ENCODE measurements at places on chromosomes 5 and 9.

DNA sequence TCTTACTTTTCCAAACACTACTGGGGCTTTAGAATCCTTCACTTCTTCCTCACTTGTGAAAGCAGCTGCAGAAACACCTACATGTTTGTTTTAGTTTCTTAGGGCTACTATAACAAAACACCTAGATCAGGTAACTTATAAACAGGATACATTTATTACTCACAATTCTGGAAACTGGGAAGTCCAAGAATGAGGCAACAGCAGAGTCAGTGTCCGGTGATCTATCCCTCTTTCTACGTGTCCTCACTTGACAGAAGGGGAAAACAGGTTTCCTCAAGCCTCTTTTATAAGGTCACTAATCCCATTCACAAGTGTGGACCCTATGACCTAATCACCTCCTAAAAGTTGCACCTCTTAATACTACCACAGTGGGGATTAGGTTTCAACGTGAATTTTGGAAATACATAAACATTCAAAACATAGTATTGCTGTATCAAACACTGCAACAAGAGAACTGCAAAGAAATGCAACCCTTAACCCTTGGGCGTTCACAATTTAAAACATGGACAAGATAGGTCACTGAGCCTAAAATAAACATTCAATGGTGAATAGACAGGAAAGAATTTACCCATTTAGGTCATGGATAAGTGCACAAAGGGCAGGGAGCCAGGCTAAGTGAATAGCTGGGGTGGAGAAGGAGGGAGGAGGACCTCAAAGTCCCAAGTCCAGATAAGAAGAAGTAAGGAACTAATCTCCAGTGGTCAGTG is 104.3 kb downstream of the PIK3R1 start:
- no peak for DNase-seq

DNA sequence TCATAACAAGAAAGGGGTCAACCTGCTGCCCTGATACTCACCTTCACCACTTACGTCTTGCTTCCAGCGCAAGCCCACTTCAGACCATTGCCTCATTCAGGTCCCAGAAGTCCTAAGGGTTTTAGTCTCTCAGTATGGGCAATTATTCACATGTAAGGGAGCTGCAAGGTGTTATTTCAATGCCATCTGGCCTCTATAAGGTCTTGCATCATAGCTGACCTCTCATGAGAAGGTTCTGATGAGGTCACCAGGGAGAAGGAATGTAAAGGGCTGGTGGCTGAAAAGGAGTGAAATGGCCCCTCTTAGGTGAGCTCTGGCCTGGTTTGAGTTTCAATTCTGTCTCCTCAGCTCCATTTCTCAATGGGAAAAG is 1.5 kb upstream of the MARCHF3 start:
- DNase-seq: no peak

DNA sequence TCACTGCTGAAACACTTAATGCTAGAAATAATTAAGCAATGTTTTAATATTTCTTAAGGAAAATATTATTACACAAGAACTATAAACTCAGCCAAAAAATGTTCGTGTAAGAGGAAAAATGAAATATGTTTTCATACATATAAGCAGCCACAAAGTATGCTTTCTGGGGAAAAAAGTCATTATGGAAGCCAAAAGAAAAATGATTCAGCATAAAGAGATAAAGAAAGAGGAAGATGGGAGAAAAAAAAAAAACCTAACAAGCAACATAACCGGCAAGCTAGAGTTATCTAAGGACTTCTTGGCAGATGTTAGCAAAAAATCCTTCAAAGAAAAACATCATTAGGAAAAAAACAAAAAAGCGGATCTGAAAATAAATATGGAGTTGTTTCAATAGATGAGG is 179.1 kb downstream of the MUSK start:
- no peak for DNase-seq

DNA sequence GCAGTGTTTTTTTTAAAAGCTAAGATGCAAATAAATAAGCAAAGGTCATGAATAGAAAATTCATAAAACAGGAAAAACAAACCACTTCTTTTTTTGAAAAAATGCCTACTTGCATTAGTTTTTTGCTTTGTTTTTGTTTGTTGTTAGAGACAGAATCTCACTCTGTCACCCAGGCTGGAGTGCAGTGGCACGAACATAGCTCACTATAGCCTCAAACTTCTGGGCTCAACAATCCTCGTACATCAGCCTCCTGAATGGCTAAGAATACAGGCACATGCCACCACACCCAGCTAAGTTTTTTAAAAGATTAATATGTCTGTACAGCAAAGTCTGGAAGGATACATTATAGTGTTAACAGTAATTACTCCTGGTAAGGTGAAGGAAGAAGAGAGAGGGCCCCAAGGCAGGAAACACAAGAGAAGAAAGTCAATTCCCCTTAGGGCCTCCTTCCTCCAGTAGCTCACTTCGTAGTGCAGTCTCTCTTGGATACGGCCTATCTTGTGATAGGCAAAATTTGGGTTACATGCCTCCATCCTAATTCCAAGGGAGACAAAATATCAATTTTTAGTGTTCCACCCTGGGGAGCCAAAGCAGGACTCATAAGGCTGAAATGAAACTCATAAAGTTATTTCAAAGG is 15.3 kb downstream of the FAM169A start:
- no peak for DNase-seq

GRCh38 chr5:82754036-82754746 is 323.0 kb downstream of the TMEM167A start:
- no peak for DNase-seq

DNA sequence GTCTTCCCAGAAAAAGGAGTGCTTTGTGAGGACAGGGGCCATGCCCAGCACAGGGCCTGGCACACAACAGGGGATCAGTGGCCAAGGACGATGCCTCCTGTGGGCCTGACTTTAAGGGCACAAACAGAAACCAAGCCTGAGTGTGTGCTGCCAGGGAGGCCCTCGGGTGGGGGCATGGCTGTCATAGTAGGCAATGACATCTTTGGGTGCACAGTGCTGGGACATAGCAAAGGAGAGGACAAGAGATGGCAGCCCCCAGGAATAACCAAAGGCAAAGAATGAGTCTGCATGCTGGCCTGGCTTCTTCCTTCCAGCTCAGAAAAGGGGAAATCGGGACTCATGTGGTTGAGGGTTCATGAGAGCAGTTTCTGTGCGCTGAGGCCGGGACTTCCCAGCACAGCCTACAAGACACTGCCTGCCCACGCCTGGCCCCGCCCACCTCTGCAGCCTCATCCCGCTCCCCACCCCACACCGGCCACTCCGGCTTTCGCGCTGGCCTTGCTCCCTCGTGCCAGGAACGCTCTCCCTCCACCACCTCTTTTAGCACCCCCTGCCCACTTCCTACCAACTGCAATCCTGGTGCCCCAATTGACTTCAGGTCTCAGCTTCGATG is 13.8 kb upstream of the LHX2 start:
- DNase-seq: no peak

GRCh38 chr9:122329597-122329996 is 41.2 kb upstream of the PTGS1 start:
- no peak for DNase-seq

DNA sequence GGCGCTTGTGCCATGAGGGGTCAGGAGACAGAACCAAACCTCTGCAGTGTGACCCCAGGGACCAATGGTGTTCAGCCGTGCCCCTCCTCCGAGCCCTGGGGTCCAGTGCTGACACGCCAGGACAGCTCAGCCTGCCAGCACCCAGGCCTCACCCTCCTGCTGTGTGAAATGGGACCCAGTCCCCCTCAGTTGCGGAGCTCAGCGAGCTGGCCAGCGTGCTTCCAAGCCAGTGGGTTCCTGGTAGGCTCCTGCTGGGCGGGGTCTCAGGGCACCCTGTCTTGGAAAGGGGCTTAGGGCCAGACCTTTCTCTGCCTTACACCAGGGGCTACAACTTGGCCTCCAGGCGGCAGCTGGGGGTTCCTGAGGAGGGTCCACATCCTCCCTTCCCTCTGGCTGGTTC is 4.4 kb downstream of the RNF44 start:
- no peak for DNase-seq

DNA sequence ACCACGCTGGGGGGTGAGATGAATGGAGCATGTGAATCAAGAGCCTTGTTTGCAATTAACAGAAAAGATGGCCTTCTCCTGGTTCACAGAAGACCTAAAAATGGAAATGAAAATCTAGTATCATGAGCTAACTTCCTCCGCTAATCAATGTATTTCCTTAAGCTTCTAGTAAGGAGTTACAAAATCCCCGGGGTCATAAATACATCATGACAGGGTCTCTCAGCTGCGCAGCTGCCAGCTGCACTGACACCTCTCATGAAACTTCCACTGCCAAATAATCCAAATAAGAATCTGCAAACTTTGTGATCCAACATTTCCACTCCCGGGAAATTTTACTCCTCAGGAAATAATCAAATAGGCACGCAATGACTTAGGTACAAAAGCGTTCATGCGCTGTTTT is 11.9 kb downstream of the MYO10 start:
- DNase-seq: no peak

- DNase-seq: no peak
These were observed 205.6 kb downstream of the PSAT1 start for GRCh38 chr9:78502566-78502965.

DNA sequence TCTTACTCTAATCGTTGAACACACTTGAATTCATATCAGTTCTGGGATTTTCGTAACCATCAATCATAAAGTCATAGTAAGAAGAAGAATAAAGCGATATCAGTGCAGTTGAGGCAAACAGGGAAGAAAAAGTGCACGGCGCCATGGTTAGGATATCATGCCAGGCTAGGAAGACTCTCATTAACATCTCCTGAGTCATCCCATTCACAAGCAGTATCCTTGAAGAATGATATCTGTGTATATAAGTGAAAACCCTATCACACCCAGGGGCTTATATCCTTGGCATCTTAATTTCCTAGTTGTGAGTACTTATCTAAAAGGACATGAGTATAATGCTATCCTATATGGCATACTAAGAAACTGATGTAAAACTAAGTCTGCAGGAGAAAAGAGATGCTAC is 38.6 kb downstream of the NFIB start:
- no peak for DNase-seq

DNA sequence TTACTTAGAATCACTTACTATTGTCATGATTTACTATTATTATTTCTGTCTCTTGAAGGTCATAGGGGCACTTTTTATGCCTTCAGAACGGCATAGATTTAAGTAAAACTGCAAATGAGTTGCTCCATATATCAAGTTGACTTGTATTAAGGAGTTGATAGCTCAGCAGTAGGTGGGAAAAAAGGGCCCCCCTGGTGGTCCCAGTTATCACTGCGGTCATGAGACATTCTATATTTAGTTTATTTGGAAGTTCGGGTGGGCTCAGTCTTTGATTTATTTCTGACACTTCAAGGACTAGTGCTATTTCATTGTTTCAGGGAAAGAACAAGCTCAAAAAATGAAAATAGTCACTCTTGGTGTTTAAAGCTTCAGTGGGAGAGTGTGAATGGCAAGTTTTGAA is 159.3 kb downstream of the SLC24A2 start:
- no peak for DNase-seq

GRCh38 chr5:168580227-168580508 is 1.0 kb upstream of the PANK3 start:
- no peak for DNase-seq

GRCh38 chr5:141769671-141770070 is 87.6 kb upstream of the ARAP3 start:
- no peak for DNase-seq

GRCh38 chr9:93094658-93095204 is 1.3 kb upstream of the CARD19 start:
- no peak for DNase-seq

DNA sequence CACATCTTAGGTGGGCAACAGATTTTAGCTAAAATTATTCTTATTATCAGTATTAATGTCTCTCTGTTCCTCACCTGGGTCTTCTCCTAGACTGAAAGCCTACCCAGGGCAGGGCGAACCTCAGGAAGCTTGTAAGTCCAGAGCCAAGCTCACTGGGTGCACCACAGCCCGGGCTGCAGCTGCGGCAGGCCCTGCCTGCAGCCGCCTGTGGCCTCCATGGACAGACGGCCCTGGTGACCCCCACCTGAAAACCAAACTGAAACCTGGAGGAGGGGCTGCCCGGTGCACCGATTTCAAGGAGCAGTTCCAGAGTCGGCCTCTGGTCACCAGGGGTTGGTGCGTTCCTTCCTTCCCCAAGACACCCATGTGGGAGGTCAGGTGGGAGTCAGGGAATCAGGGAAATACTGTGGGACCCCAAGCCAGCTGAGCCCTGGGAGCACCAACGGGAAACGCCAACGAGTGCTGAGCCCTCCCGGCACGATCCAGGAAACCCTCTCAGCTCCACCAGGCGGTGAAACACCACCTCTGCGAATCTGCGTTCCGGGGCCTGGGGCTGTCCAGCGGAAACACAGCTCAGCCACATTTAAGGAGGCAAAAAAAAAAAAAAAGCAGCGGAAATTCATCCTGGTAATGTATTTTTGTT is 68.6 kb upstream of the PPP1R26 start:
- no peak for DNase-seq

DNA sequence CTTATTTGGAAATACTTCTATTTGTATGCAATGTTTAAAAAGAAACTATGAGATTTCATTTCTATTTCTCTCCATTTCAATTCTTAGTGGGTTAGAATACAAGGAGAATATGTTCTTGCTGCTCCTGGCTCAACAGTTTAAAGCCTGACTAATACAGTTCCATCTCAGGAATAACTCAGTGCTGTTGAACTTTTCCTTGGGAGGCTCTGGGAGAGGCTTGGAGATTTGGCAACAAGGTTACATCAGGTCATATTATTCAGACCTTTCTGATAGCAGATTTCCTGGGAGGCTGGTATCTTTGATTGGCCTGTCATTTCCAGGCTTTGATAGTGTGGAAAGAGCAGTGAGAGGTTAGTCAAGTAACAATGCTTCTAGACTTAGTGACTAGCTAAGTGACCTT is 481.7 kb upstream of the KLF4 start:
- no peak for DNase-seq

DNA sequence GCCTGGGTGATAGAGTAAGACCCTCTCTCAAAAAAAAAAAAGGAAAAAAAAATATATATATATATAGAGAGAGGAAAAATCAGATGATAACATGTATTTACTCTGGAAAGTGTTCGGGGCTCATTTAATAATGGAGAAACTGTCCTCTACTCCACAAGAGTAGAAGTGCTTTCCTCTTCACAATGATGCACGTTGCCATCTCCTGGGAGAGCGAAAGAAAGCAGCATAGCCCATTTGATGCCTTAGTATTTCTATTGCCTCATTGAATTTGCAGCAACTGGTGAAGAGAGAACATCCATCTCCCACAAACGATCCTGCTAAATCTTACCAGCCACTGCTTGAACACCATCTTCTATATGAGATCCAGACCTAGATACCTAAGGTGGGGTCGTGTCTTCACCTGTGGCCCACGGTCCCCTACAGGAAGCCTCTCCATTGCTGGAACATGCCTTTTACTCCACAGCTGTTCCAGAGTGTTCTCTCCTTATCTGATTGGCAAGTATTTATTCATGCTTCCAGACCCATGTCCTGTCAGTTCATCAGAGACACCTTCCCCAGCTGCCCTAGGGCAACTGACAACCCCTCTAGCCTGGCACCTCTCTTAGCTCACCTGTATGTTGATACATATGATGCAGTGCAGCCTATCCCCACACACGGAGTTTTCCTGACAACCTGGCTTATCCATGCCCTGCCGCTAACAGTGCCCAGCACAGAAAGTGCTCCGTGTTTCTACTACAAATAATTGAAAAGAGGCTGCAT is 115.3 kb downstream of the MARCHF11 start:
- no peak for DNase-seq
